ENCODE measurements at places on chromosomes 12 and 14.

- DNase-seq, result no peak
Observed at GRCh38 chr12:124432376-124432775, 135.0 kb downstream of the NCOR2 start.

DNA sequence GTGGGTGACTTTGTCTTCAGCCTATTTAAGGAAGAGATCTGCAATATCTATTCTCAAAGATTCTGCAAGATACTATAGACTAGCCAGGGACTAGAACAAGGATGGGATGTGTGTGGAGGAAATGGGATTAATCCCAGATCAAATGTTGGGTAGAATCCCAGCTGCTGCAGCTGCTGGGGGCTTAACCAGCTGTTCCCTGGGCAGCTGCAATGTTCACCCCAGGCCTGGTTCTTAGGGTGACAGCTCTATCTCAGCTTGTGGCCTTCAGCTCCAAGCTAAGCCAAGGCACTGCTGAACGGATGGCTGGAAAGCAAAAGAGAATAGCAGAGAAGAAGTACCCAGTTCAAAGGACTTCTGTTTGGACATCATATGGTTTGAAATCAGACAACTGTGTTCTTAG, 10.0 kb upstream of the RHEBL1 start:
- no peak for DNase-seq

GRCh38 chr12:132395908-132396305, 66.5 kb upstream of the GALNT9 start:
- no peak for DNase-seq

DNA sequence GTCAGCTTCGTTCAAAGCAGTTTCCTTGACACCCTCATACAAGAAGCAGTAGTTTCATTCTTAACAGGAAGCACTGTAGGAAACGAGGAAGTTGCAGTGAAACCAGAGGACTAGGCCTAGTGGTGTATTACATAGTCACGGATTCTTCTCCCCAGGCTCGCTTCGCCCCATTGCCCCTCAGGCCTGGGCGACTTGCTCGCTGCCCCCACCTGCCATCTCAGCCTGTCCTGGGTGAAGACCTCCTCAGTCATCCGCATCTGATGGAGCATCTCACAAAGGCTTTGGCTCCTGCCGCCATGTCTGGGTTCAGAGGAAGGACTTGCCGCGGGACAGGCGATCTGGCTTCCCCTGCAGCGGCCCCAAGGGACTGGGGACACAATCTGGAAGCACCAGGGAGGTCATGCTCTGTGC, 93.5 kb downstream of the LMNTD1 start:
- DNase-seq, result no peak

- DNase-seq, result no peak
Observed at GRCh38 chr14:75476274-75476995, 45.8 kb upstream of the BATF start.

DNA sequence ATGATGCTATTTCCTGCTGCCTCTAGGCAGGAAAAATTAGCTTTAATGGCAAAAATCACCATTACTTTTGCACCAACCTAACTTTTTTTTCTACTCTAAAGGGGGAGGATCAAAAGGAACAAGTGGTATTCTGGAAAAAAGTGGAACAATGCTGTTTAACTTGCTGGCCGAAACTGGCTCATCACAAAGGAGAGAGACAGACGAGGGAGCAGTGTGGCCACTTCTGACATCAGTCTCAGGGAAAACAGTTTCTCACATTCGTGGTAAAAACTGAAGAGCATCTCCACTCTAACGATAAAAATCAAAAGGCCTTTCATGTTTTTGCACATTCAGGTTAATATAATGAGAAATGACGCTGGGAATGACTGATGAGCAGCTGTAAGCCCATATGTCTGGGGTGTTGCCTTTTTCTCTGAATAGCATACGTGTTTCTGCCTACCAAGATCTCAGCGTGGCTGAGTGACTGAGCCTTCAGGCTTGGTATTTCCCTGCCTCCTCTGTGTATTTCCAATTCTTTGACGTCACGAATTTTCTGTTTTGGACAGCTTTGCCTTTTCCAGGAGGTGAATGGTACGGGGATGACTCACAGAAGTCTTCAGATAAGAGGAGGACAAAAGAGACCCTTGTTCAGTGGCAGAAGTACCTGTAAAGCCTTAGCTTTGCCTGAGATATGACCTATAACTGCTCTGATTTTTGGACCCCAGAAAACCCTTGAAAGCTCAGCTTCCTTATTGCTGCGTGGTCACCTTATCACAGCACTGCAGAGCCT, 358.8 kb downstream of the GLT1D1 start:
- DNase-seq, result no peak

- DNase-seq, result no peak
Observed at GRCh38 chr14:69850086-69850735, 29.0 kb upstream of the SMOC1 start.

GRCh38 chr14:80942191-80942600, 658 bp upstream of the CEP128 start:
- DNase-seq, result no peak

DNA sequence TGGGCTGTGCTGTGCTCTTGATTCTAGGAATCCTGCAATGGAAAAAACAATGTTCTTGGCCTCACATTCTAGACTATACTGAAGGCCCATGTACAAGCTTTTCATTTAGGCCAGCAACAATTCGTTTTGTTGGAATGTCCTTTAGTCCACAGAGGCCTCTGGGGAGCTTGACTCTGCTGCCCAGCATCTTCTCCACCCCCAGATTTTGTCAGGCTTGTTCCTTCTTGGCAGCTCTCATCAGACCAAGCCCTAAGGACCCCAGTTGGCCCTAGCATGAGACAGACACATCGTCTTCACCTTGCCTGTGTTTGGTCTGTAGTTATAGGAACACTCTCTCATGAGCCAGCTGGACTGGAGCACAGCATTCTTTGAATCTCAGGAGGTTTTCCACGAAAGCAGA, 300.1 kb downstream of the VRK1 start:
- DNase-seq, result no peak
